ENCODE measurements at places on chromosomes 5 and 9. TPM values are rescaled to one million over a fixed set of nuclear protein-coding genes. Genes with fewer than 3 reads are reported as not detected.
A peak's percentile ranks its signal among the peaks of the same experiment; 100 is the strongest.

ECM2 gene
- total RNA-seq, result 1.2 TPM

- no peak overlapping the region for H3K27ac ChIP-seq
- H3K4me1 ChIP-seq, result no peaks in the 10 kb centered on the region
- no peak overlapping the region for H3K4me3 ChIP-seq
- no peaks in the 10 kb centered on the region for H3K36me3 ChIP-seq
- H3K27me3 ChIP-seq, result no peaks in the 10 kb centered on the region
Observed at GRCh38 chr9:106718936-106719335, 144.0 kb upstream of the ZNF462 start.

DNA sequence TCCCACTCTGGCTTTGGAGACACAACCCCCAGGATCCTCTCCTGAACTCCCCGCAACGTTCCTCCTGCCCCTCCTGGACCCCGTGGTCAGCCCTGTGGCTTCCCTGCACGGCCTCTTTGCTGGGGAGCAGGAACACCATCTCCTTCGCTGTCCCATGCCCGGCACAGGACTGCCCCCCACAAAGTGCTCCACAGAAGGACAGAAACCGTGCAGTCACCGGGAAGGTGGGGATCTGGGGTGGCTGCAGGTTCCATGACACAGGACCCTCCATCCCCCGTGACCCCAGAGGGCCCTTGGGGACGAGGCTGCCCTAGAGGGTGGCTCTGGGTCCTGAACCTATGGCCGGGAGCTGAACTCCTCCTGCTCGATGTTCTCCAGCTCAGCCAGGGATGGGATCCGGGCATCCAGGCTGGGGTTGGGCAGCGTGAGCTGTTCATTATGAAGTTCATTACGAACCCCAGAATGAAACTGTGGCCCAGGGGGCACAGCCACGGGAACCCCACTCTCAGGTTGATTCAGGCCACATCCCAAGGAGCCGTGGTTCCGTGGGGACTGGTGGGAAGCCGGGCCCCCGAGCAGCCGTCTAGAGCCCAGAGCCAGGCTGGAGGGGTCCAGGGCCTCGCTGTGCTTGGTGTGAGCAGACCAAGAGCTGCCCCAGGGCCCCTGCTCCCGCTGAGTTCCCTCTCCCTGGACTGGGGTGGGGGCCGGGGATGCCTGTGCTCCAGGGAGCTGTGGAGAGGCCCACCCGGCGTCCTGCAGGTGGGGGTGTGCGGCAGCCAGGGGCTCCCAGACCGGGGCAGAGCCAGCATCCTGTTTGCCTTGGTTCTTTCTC is 684 bp upstream of the SLC6A19 start:
- DNase-seq, result no peak
- H3K27ac ChIP-seq, result no peak overlapping the region
- H3K27me3 ChIP-seq, result peaks cover 14% of the 10 kb centered on the region
- H3K4me3 ChIP-seq, result no peak overlapping the region

FOXD4L6 gene
- total RNA-seq, result not detected

ZNF658 gene
- total RNA-seq, result 5.9 TPM

LHX6 gene
- not detected for total RNA-seq

- peaks cover 10% of the 10 kb centered on the region for H3K4me1 ChIP-seq
- peak overlapping the region; percentile 10 for H3K4me3 ChIP-seq
- no peak for DNase-seq
- H3K27ac ChIP-seq, result no peak overlapping the region
Observed at GRCh38 chr5:33238826-33239695, 201.7 kb upstream of the TARS1 start.

DNA sequence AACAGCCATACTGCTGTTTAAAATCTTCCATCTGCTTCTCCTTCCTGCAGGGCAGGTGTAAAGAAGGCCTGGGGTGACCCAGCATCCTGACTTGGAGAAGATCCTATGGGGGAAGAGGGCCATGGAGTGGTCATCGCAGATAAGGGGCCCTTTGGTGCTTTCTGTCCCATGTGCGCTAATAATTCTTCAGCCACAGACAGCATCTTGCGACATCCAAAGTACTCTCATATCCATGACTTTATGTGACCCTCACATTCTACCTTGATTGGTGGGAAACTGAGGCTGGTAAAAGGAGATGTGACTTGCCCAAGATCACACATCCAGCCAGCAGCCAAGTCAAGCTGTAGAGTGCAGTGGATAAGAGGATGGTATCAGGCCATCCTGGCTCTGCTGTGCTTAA is 44.3 kb upstream of the HAND1 start:
- no peaks in the 10 kb centered on the region for H3K36me3 ChIP-seq
- no peak overlapping the region for H3K27ac ChIP-seq
- peaks cover 42% of the 10 kb centered on the region for H3K4me1 ChIP-seq
- DNase-seq, result peak; percentile 38
- H3K27me3 ChIP-seq, result no peaks in the 10 kb centered on the region
- H3K4me3 ChIP-seq, result no peak overlapping the region

DNA sequence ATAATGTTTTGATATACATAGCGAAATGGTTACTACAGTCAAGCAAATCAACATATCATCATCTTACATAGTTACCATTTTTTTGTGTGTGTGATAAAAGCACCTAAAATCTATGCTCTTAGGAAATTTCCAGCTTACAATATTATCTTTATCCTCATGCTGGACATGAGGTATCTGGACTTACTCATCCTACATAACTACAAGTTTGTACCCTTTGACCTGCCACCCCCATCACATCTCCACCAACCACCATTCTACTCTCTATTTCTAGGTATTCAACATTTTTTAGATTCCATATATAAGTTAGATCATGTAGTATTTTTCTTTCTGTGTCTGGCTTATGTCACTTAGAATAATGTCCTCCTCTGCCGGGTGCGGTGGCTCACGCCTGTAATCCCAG is 79.9 kb downstream of the TAF11L14 start:
- H3K27ac ChIP-seq, result no peak overlapping the region
- H3K4me1 ChIP-seq, result no peaks in the 10 kb centered on the region
- H3K27me3 ChIP-seq, result no peaks in the 10 kb centered on the region
- H3K4me3 ChIP-seq, result no peak overlapping the region
- no peaks in the 10 kb centered on the region for H3K36me3 ChIP-seq

SGCD gene
- 0.04 TPM for total RNA-seq

GRCh38 chr9:77649109-77649812 is 1.1 kb upstream of the GNA14 start:
- H3K4me1 ChIP-seq, result no peaks in the 10 kb centered on the region
- no peaks in the 10 kb centered on the region for H3K36me3 ChIP-seq
- H3K4me3 ChIP-seq, result peak overlapping the region; percentile 73
- H3K27me3 ChIP-seq, result peaks cover 48% of the 10 kb centered on the region
- no peak overlapping the region for H3K27ac ChIP-seq
